ENCODE measurements at places on chromosomes 11 and 22.
A peak's percentile ranks its signal among the peaks of the same experiment; 100 is the strongest.

DNA sequence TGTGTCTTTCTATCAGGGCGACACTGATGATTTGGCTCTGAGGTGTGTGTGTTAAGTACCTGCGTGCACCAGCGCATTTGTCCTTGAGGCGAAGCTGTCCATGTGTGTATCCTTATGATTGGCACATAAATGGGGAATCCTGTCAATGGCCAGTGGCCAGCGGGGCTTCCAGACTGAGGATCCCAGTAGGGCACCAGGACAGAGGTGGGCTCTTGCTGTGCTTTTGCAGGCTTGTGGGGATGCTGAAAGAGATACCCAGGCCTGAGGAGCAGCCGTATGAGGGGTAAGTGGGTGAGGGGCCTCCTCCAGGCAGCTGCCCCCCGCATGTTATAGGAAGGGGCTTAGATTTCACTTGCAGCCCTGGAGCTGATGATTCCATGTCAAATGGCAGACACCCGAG is 156.8 kb downstream of the ST3GAL4 start:
- no peaks in the 10 kb centered on the region for H3K27me3 ChIP-seq
- H3K27ac ChIP-seq = no peak overlapping the region
- H3K36me3 ChIP-seq = no peaks in the 10 kb centered on the region
- no peak overlapping the region for H3K4me3 ChIP-seq
- no peaks in the 10 kb centered on the region for H3K4me1 ChIP-seq

- H3K4me3 ChIP-seq = no peak overlapping the region
- H3K27ac ChIP-seq = peak overlapping the region; percentile 71
- H3K27me3 ChIP-seq = no peaks in the 10 kb centered on the region
- peak; percentile 83 for DNase-seq
- no peaks in the 10 kb centered on the region for H3K36me3 ChIP-seq
Measured at GRCh38 chr22:25051983-25052710, 99.6 kb downstream of the KIAA1671 start.

DNA sequence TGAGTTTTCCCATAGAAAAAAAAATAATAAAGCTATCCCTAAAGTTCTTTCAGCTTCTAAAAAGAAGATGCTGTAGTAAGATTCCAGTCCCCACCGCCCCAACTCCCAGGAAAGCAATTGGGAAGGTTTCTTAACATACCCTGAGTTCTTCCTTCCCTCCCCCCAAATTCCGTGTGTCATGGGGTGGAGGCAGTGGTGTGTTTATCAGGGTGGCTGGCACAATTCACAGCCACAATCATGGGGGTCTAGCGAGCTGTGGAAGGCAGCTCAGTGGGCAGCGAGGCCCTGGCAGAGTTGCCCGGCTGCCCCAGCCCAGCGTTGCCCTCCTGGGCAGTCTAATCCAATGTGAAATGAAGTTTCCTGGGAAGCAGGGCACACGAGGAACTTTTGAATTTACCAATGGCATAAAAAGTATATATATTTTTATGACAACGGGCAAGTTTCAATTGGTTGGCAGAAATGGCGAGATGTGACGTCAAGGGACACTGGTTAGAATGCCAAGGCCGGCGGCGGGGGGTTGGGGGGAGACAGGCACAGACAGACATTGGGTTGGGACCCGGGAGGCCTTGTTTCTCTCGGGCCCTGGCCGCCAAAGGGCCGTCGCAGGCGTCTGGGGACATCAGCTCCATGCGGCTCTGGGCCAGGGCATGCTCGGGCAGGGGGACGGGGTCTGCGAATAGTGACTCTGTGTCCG is 80.7 kb upstream of the PPARA start:
- H3K27ac ChIP-seq = peak overlapping the region; percentile 89
- DNase-seq = peak; percentile 39
- no peaks in the 10 kb centered on the region for H3K27me3 ChIP-seq

GRCh38 chr11:134822897-134823296 is 410.9 kb upstream of the B3GAT1 start:
- no peak overlapping the region for H3K27ac ChIP-seq
- H3K4me3 ChIP-seq = no peak overlapping the region
- no peaks in the 10 kb centered on the region for H3K4me1 ChIP-seq

GRCh38 chr11:114358716-114359115 is 41.6 kb downstream of the C11orf71 start:
- H3K27me3 ChIP-seq = no peaks in the 10 kb centered on the region
- no peak for DNase-seq

GRCh38 chr11:58573451-58574104 is 2.1 kb downstream of the LPXN start:
- no peak overlapping the region for H3K4me3 ChIP-seq
- no peaks in the 10 kb centered on the region for H3K36me3 ChIP-seq

DNA sequence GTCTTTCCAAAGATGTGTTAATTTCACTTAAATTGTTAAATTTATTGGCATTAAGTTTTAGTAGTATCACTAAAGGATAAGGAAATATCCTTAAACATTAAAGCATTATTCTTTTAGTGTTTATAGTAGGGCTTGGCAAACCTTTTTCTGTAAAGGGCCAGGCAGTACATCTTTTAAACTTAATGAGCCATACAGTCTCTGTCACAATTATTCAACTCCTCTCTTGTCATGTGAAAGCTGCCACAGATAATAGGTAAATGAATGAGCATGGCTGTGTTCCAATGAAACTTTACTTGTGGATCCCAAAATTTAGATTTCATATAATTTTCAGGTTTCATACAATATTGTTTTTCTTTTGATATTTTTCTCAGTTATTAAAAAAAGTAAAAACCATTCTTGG is 268.2 kb upstream of the C11orf87 start:
- H3K27ac ChIP-seq = no peak overlapping the region
- no peaks in the 10 kb centered on the region for H3K4me1 ChIP-seq
- no peak for DNase-seq
- H3K36me3 ChIP-seq = no peaks in the 10 kb centered on the region
- H3K4me3 ChIP-seq = no peak overlapping the region

- H3K4me3 ChIP-seq = no peak overlapping the region
- no peaks in the 10 kb centered on the region for H3K4me1 ChIP-seq
- no peaks in the 10 kb centered on the region for H3K36me3 ChIP-seq
- DNase-seq = no peak
- H3K27ac ChIP-seq = no peak overlapping the region
Measured at GRCh38 chr11:19746086-19746485, 33.4 kb downstream of the NAV2 start.
